Testis (tissue), 5 donors: ENCODE measurements at places on chromosomes 1 and 21. TPM values are rescaled to one million over a fixed set of nuclear protein-coding genes. Genes with fewer than 3 reads are reported as not detected.

GUCA2B gene
- not detected for polyA plus RNA-seq

BACE2 gene
- 17.4 TPM for polyA plus RNA-seq

ETV3L gene
- polyA plus RNA-seq: not detected

TRIM46 gene
- 4.0 TPM for polyA plus RNA-seq

ZNF648 gene
- polyA plus RNA-seq: 0.91 TPM
